ENCODE measurements at places on chromosomes 3 and 15. TPM values are rescaled to one million over a fixed set of nuclear protein-coding genes. Genes with fewer than 3 reads are reported as not detected.

Gene IDH2
- 84.7 TPM for polyA plus RNA-seq

Gene HTR3E
- polyA plus RNA-seq, result not detected

Gene CPB1
- not detected for polyA plus RNA-seq

Gene MINDY2
- 21.0 TPM for polyA plus RNA-seq

Gene PLA2G4D
- not detected for polyA plus RNA-seq

Gene LRRC3B
- polyA plus RNA-seq, result 49.9 TPM

Gene PROS1
- polyA plus RNA-seq, result 2.8 TPM

Gene VILL
- 0.14 TPM for polyA plus RNA-seq

Gene GOLGA6L4
- 8.4 TPM for polyA plus RNA-seq

Gene ACTRT3
- polyA plus RNA-seq, result not detected

Gene ROPN1
- polyA plus RNA-seq, result not detected

Gene C15orf61
- polyA plus RNA-seq, result 20.6 TPM

Gene HIGD2B
- polyA plus RNA-seq, result not detected

Gene IRAK2
- polyA plus RNA-seq, result 1.1 TPM

Gene MYZAP
- polyA plus RNA-seq, result 0.16 TPM

Gene UROC1
- not detected for polyA plus RNA-seq

Gene SOX14
- not detected for polyA plus RNA-seq

Gene SNX22
- 0.38 TPM for polyA plus RNA-seq
